Activated T-helper 2 cell treated with anti-CD3 and anti-CD28 coated beads, Interferon-gamma antibody, Interleukin-2, Interleukin-4, amounts not matched to agents 10 μg/mL and 5 μg/mL and 100 μg/mL, durations not matched to agents 14 hours and 24 hours and 36 hours (primary cell): ENCODE measurements at places on chromosomes 2 and 18. TPM values are rescaled to one million over a fixed set of nuclear protein-coding genes. Genes with fewer than 3 reads are reported as not detected.

Gene FBLN7
- 16.7 and 17.0 TPM in 2 replicates for total RNA-seq

Gene CCDC74A
- 2.8 and 3.3 TPM in 2 replicates for total RNA-seq

- H3K4me1 ChIP-seq, result no peaks in the 10 kb centered on the region
- no peak overlapping the region for H3K27ac ChIP-seq
- H3K4me3 ChIP-seq, result no peak overlapping the region
- no peak for DNase-seq
These were observed 244.5 kb downstream of the TXNL1 start for GRCh38 chr18:56393870-56394269.

DNA sequence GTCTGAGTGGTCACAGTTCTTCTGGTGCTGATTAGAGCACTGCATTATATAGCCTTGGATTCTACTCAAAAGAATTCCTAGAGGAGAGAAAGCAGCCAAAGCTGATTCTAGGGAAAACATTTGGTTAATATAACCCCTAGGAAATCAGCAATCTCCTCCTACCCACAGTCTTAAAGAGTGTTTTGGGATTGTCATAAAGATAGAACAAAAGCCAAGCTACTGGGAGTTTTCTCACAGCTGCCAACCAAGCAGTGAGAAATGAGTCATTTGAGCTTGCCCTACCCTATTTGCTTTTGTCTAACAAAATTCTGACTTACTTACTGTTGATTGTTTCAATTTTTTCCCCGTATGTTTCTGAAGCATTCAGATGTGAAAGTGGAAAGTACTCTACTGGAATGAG is 469.3 kb downstream of the PLCL1 start:
- H3K4me1 ChIP-seq, result no peaks in the 10 kb centered on the region
- DNase-seq, result no peak
- H3K4me3 ChIP-seq, result no peak overlapping the region

GRCh38 chr2:138782383-138782782 is 2.2 kb upstream of the NXPH2 start:
- H3K4me3 ChIP-seq, result no peak overlapping the region
- peaks cover 45% of the 10 kb centered on the region for H3K27me3 ChIP-seq
- H3K27ac ChIP-seq, result no peak overlapping the region
- H3K36me3 ChIP-seq, result no peaks in the 10 kb centered on the region
- no peaks in the 10 kb centered on the region for H3K4me1 ChIP-seq
- DNase-seq, result no peak

DNA sequence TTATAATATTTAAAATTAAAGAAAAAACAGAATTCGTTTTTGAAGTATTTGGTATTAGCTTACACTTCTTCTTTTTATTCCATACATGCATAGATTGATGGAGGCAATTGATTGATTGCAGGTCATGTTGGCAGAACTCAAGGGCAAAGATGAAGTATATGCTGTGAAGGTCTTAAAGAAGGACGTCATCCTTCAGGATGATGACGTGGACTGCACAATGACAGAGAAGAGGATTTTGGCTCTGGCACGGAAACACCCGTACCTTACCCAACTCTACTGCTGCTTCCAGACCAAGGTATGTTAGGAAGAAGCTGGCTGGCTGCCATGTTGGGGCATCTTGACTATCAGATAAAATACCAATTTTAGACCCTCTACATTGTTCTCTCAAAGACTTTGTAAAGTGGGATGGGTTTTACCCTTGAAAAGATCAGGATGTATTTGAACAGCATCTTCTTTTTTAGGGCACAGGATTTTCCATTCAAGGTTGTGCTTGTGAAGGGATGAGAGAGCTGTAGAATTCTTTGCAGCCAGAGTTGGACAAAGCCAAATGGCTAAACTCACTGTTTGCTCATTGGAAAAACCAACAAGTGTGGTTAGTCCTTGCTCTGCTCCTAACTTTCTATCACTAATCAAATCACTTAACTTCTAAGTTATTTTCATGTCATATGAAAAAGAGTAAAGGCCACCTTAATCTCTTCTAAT is 286.8 kb upstream of the EPAS1 start:
- H3K4me1 ChIP-seq, result peaks cover 27% of the 10 kb centered on the region
- peaks cover 23% of the 10 kb centered on the region for H3K36me3 ChIP-seq
- H3K4me3 ChIP-seq, result no peak overlapping the region
- H3K27me3 ChIP-seq, result no peaks in the 10 kb centered on the region

Gene ARHGAP28
- total RNA-seq, result not detected in 2 replicates

DNA sequence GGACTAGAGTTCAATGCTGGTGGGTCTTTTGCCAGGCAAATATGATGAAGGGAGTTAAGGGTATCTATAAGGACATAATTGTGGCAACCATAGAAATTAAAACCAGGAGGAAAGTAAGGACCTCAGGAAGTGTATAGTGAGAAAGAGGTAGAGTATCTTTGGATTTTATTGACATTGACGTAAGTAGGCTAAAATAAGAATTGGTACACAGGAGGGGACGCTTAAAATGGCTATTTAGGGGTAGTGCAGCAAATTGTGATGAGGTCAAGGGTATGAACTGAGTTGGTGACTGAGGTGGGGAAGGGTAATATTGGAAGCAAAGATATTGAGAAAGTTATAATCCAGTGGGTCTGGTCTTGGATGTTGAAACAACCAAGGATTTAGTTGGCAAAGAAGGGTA is 42.7 kb downstream of the MARCHF7 start:
- H3K4me3 ChIP-seq, result no peak overlapping the region
- no peak for DNase-seq
- peaks cover 48% of the 10 kb centered on the region for H3K36me3 ChIP-seq
- H3K27me3 ChIP-seq, result no peaks in the 10 kb centered on the region

GRCh38 chr2:117949806-117950205 is 64.1 kb downstream of the CCDC93 start:
- H3K27me3 ChIP-seq, result no peaks in the 10 kb centered on the region
- no peak overlapping the region for H3K27ac ChIP-seq
- H3K4me3 ChIP-seq, result no peak overlapping the region
- H3K36me3 ChIP-seq, result peaks cover 74% of the 10 kb centered on the region
- DNase-seq, result no peak

DNA sequence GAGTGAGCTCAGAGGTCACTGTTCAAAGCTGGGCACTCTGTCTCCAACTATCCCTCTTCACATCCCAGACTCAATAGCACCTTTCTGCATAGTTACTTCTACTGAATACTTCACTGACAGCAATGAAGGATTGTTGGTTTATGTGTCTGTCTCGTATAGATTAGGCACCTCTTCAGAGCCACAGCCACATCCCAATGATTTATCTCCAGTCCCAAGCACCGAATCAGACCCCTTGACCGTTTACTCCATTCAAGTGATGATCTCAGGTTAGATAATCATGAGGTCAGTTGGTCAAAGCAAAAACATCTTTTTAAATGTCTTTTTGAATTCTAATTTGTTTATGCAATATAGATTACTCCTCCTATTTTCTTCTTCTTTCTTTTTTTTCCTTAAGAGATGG is 14.7 kb downstream of the NEDD4L start:
- H3K36me3 ChIP-seq, result no peaks in the 10 kb centered on the region
- peaks cover 9% of the 10 kb centered on the region for H3K27me3 ChIP-seq
- no peak for DNase-seq
- H3K4me3 ChIP-seq, result no peak overlapping the region

DNA sequence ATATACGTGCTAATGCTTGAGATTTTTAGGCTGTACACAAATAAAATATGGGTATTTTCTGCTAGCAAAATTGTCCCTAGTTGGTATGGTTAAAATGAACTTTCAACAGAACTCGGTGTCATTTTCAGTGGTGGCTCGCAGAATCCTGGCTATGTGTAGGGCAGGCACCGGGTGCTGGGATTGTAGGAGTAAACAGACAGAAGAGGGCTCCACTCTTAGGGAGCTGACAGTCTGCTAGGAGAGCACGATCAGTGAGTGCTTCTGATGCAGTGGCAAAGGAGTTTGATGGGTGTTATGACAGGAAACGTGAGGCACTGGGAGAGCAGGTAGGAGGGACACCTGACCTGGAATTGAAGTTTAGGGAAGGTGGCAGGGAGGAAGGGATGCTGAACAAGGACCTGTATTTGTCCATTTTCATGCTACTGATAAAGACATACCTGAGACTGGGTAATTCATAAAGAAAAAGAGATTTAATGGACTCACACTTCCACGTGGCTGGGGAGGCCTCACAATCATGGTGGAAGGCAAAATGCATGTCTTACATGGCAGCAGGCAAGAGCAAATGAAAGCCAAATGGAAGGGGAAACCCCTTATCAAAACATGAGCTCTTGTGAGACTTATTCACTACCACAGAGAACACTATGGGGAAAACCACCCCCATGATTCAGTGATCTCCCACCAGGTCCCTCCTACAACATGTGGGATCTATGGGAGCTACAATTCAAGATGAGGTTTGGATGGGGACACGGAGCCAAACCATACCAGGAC is 105.4 kb upstream of the LCLAT1 start:
- DNase-seq, result no peak
- H3K36me3 ChIP-seq, result peaks cover 17% of the 10 kb centered on the region
- peak overlapping the region; percentile 48 for H3K27ac ChIP-seq
- peaks cover 42% of the 10 kb centered on the region for H3K4me1 ChIP-seq

GRCh38 chr2:159010340-159010739 is 41.9 kb downstream of the TANC1 start:
- H3K4me3 ChIP-seq, result no peak overlapping the region
- H3K4me1 ChIP-seq, result no peaks in the 10 kb centered on the region
- no peaks in the 10 kb centered on the region for H3K27me3 ChIP-seq
- no peak for DNase-seq
- no peaks in the 10 kb centered on the region for H3K36me3 ChIP-seq

DNA sequence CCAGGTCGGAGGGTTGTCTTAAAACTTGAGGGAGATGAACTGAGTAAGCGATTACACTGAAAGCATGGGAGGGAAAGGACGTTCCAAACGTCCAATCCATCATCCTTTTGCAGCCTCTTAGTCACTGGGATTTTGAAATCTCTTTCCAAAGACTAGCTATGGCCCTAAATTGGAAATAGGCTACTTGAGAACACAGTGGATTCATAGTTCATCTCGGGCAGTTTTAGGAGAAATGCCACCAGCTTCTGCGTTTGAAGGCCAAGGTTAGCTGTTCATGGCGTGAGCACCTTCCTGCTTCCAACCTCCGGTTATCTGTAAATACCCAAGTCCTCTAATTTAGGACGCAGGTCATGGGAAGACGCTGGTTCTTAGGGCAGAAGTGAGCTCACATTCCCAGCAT is 821 bp upstream of the EML6 start:
- H3K4me3 ChIP-seq, result peak overlapping the region; percentile 89
- peaks cover 78% of the 10 kb centered on the region for H3K27me3 ChIP-seq
- H3K4me1 ChIP-seq, result peaks cover 17% of the 10 kb centered on the region
- peaks cover 3% of the 10 kb centered on the region for H3K36me3 ChIP-seq
- DNase-seq, result no peak

Gene KRTCAP3
- 6.2 and 7.5 TPM in 2 replicates for total RNA-seq

GRCh38 chr2:96888072-96889011 is 18.5 kb upstream of the SEMA4C start:
- no peak for DNase-seq
- H3K4me1 ChIP-seq, result peaks cover 16% of the 10 kb centered on the region
- H3K27ac ChIP-seq, result no peak overlapping the region
- peaks cover 1% of the 10 kb centered on the region for H3K27me3 ChIP-seq

Gene HOXD1
- total RNA-seq, result not detected in 2 replicates

Gene ZBTB7C
- total RNA-seq, result 0.07 and 0.21 TPM in 2 replicates

Gene TBR1
- 0.02 TPM in 1 of 2 replicates, not detected in the other for total RNA-seq

DNA sequence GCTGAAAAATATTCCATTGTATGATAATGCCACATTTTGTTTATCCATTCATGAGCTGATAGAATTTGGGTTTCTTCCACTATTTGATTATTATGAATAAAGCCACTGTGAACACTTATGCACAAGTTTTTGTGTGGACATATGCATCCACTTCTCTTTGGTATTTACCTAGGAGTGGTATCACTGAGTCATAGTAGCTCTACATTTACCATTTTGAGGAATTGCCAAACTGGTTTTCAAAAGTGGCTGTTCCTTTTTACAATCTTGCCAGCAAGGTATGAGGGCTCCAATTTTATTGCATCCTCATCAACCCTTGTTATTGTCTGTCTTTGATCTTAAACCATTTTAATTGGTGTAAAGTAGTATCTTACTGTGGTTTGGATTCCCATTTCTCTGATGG is 13.3 kb upstream of the EHBP1 start:
- no peak overlapping the region for H3K4me3 ChIP-seq
- H3K27ac ChIP-seq, result no peak overlapping the region
- H3K4me1 ChIP-seq, result no peaks in the 10 kb centered on the region
- H3K27me3 ChIP-seq, result peaks cover 33% of the 10 kb centered on the region
- no peak for DNase-seq

DNA sequence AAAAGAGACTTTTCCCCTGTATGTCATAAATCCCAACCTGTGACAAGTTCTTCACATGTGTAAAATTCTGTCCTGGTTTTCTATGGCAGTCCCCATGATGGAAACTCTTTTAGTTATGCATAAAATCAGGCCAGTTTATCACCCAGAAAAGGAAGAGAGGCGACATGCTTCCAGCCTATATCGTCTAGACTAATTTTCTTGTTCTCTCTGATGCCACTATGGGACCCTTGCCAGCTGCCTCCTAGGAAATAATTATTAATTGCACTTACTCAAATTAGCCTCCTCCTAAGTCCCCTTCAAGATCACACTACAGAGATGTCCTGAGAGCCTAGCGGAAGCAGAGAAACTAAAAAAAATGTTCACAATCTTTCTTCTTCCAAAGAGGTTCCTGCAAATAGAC is 722.4 kb downstream of the NRXN1 start:
- no peaks in the 10 kb centered on the region for H3K4me1 ChIP-seq
- H3K4me3 ChIP-seq, result no peak overlapping the region
- H3K27ac ChIP-seq, result no peak overlapping the region
- H3K36me3 ChIP-seq, result no peaks in the 10 kb centered on the region
- H3K27me3 ChIP-seq, result no peaks in the 10 kb centered on the region
- no peak for DNase-seq

GRCh38 chr2:32849456-32850194 is 97.1 kb upstream of the LTBP1 start:
- H3K4me3 ChIP-seq, result no peak overlapping the region
- no peak for DNase-seq

GRCh38 chr2:2180446-2180845 is 150.6 kb downstream of the MYT1L start:
- H3K4me1 ChIP-seq, result no peaks in the 10 kb centered on the region
- no peaks in the 10 kb centered on the region for H3K36me3 ChIP-seq
- H3K27me3 ChIP-seq, result no peaks in the 10 kb centered on the region
- H3K4me3 ChIP-seq, result no peak overlapping the region
- H3K27ac ChIP-seq, result no peak overlapping the region
- DNase-seq, result no peak

GRCh38 chr2:71629771-71630453 is 176.6 kb downstream of the DYSF start:
- H3K27me3 ChIP-seq, result peaks cover 14% of the 10 kb centered on the region
- no peak for DNase-seq
- H3K4me3 ChIP-seq, result no peak overlapping the region
- no peaks in the 10 kb centered on the region for H3K36me3 ChIP-seq
